H4 (cell line): ENCODE measurements at places on chromosomes 2 and 18.

- no peak for DNase-seq
Observed at GRCh38 chr2:86543335-86543734, 19.9 kb downstream of the CHMP3 start.

- DNase-seq: no peak
Observed at GRCh38 chr2:75367401-75367800, 168.1 kb upstream of the TACR1 start.

- DNase-seq: no peak
Observed at GRCh38 chr2:18603854-18604530, 14.6 kb upstream of the NT5C1B start.

- no peak for DNase-seq
Observed at GRCh38 chr18:9688036-9688741, 19.9 kb upstream of the RAB31 start.

GRCh38 chr18:49933530-49934128, 120.3 kb upstream of the ACAA2 start:
- DNase-seq: no peak

GRCh38 chr2:55721596-55722215, 28.1 kb upstream of the PNPT1 start:
- no peak for DNase-seq

DNA sequence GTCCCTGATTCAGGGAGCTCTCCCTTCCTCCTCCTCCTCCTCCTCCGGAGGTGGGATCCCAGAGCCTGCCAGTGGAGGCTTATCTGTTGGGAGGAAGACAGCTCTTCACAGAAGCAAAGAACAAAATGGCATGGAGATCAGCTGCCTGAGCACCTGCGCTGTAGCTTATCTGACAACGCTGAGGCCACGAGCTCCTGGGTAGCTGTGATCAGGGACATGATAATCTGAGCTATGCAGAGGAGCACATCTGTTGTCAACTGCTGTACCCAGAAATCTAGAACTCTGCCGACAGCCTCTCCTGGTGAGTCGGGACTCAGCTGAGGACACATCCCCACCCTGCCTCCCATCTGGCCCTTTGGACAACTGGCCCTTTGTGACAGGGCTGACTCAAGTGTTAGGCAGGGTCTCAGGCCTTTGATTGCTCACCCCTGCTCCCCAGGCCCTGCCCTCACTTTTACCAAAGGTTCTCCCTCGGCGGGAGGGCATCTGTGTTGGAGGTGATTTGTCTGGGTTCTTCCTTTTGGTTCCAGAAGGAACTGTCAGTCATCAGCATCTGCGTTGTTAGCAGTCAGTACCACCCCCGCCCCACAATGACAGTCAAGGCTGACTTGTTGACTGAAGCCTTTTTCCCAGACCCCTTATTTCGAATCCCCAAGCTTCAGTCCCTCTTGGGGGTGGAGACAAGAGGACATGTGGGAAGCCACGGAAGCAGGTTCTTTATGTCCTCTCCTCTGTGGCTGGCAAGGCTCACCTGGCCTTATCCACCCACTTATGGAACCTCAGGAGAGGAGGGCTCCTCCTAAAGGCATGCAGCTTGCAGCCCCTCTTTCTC, 5.9 kb upstream of the CNNM3 start:
- DNase-seq: no peak

- no peak for DNase-seq
Observed at GRCh38 chr18:37182340-37183135, 353.6 kb downstream of the KIAA1328 start.

DNA sequence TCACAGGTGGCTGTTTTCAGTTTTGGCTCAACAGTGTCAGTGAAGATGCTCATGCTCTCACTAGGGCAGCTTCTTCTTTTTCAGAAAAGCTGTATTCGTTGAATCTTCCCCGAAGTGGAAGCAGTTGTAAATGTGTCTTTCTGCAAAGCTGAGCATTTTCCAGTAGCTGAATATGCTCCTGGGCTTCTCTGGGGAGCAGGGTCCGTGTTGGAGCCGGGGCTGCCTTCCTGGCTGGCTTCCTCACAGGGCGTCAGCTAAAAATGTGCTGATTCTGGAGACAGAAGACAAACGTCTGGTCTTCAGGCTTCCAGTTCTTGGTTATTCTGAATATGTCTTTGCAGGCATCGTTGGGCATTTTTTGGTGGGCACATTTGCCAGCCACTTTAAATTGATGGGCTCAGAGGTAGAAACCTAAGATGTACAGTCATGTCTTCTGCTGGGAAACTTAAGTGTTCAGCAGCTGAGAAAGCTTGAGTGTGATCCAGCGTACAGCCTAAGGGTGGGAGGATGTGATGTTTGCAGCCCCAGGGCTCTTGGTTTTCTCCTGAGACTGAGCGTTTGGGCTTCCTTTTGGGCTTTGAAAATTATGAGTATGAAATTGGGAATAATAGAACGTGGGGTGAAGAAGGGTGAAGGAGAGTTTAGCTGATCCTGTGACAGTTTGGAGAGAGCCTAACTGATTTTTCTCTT, 19.0 kb downstream of the SETBP1 start:
- no peak for DNase-seq

DNA sequence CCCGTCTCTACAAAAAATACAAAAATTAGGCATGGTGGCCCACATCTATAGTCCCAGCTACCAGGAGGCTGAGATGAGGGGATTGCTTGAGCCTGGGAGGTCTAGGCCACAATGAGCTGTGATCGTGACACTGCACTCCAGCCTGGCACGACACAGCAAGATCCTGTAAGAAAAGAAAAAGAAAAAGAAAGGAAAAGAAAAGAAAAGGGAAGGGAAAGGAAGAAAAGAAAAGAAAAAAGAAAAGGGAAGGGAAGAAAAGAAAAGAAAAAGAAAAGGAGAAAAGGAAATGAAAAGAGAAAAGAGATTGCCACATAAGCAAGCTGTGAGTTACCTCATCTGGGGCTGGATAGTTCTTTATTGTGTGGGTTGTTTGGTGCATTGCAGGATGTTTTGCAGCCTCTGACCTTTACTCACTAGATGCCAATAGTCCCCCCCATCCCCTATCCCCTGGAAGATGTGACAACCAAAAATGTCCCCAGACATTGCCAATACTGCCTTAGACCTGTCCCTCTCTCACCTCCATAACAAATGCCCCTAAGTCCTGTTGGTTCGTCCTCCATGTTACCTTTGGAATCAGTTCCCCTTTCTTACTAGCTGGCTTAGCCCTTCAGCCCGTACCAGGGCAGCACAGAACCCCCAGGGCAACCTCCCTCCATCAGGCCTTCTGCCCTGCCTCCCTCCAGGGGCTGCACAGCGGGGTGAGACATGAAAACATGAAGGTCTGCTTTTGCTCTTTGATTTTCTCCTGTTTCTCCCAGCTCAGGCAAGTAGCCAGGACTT, 8.9 kb downstream of the ASPRV1 start:
- no peak for DNase-seq

DNA sequence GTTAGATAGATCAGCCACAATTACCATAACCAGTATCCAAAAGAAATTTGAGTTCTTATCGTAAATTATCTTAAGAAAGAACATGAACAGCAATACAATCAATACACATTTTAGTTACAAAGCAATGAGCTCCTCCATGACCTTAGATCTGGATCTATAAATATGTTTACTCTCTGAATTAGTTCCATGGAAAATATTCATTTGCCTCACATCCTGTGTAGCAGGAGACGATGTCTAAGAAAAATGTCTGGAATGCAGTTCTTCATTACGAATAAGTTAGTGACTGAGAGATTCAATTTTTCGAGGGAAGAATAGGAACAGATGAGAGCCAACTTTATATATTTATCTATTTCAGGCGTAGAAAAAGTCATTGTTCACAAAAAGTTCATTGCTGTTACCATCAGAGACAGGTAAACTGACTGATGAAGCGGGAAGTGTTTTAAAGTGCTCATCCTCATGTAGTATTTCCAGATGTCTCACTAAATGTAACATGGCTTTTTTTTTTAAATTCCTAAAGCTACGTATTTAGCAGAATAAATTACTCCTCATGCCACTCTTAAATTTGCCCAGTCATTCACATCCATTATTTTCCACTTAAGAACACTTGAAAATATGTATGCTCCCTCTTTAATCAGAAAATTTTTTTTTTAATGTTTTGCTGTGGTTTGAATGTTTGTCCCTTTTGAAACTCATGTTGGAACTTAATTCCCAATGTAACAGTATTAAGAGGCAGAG, 106.5 kb upstream of the SCN1A start:
- peak; percentile 7 for DNase-seq

DNA sequence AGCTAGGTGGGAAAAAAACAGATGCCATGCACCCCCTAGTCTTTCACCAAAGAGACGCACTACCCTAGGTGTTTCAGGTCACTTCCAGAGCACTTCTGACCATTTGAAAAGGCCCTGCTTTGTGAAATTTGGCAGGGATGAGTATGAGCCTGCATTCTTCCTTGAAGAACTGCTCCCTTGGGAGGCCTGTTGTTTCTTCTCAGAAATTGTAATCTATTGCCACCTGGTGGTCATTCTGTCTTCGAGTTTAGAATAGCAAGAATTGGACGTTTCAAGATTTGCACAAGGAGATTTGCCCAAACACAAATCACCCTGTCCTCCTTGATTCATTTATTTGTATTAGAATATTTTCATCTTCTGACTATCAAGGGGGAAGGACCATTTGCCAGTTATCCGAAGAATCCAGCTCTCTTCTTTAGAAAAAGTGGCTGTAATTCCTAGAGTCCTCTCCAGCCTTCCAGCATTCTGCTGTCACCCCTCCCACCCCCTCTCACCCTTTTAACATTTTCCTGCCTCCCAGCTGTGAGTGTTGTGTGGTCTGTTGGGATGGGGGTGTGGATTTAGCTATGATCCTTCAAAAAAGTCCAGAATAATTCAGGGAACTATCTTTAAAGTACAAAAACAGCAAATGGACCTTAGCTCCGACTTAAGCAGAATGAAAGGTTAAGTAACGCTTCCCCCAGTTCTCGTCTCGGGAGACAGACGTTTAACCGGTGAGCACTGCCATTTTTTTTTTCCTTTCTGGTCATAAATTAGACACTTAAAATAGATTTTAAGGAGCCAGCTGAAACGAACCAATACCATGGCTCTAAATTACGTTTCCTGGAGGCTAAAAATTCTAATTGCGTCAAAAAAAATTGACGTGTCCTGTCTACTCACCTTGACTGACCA, 3.7 kb upstream of the GAD1 start:
- DNase-seq: peak; percentile 74

- no peak for DNase-seq
Observed at GRCh38 chr2:30324245-30324908, 93.0 kb downstream of the LBH start.

- DNase-seq: no peak
Observed at GRCh38 chr18:68604256-68604655, 110.7 kb downstream of the TMX3 start.

GRCh38 chr2:48197618-48198017, 291.3 kb upstream of the FBXO11 start:
- no peak for DNase-seq

GRCh38 chr2:146572598-146572997, 1272.2 kb upstream of the ACVR2A start:
- no peak for DNase-seq
